H4 (cell line): ENCODE measurements at places on chromosomes 12 and 14.

GRCh38 chr14:87331991-87332390, 661.0 kb downstream of the GALC start:
- DNase-seq, result no peak

DNA sequence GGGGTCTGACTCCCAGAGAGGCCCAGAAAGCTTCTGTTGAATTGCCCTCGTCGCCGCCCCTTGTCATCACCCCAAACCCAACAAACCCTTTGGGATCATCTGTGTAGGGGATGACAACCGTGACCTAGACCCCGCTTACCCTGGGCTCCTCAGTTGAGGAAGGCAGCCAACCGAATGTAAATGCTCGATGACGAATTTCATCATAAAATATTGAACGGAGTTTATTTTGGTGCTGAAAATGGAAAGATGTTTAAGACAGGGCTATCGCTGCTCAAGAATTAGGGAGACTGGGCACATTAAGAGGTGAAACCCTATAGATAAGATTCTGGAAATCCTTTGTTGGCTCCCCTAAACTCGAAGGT, 512 bp downstream of the ACTR10 start:
- no peak for DNase-seq

DNA sequence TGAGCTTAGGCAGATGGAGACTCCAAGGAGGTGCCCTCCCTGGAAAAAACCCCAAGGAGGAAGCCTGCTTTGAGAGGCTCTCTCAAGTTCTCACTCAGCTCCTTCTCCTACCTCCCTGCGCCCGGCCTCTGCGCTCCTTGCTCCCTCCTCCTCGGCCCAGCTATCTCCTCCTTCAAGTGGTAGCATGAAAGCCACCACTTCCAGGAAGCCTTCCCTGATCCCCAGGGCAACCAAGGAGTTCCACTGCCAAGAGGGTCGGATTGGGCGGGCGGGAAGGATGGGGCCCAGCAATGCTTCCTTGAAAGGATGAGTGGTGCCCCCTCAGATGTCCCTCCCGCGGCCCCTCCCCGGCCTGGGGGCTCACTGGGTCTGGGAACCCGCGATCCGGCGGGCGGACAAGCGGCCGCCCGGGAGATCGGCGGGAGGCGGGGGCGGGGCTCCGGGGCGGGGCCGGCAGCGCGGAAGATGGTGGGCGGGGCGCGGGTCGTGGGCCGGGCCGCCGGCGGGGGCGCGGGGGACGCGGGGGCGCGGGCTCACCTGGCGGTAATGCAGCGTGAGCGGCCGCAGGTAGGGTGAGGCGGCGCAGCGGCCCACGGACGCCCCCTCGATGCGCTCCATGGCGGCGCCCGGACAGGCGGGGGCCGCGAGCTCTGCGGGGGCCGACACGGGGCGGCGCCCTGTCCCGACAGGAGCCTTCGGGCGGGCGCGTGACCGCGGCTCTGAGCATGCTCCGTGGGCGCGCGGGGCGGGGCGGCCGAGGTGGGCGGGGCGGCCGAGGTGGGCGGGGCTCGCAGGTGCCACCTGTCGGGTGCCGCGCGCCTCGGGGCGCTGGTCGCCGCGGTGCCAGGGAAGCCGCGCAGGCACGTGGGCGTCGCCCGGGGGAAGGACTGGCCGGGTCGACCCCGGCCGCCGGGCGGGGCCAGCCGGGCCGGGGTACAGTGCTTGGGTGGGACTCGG, at the start of gene NUDT14:
Gene NUDT14, minus strand, starts transcription at position 721 of the 957 bp plus-strand sequence. Its CDS starts 103 bp downstream, at position 618.
- peak; percentile 34 for DNase-seq

DNA sequence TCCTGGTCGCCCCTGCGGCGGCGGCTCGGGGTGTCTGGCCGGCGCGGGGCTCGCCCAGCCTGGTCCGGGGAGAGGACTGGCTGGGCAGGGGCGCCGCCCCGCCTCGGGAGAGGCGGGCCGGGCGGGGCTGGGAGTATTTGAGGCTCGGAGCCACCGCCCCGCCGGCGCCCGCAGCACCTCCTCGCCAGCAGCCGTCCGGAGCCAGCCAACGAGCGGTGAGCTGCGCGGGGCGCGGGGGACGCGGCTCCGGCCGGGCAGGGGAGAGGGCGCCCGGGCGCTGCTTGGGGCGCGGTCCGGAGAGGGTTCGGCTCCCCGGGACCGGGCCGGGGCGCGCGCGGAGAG, at the start of gene LGALS3:
Gene LGALS3, plus strand, starts transcription at position 167 of the 342 bp plus-strand sequence. CDS start 8,122 bp downstream, outside the sequence.
- DNase-seq, result no peak

DNA sequence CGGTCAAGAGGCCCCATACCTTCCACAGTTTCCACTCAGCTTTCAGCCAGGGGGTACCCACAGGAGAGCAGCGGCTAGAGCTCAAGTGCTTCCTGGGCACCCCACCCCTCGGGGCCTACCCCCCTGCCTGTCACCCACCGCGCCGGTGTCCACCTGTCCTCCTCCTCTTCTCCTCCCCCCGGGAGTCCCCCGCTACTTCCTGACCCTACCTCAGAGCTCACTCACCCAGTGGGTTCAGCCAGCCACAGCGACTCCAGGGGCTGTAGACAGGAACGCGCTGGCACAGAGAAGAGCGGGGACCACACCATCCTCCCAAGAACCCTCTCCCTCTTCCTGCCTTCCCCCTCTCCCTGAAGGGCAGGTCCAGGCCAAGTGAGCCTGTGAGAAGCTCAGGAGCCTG, 123.0 kb downstream of the ESRRB start:
- DNase-seq, result no peak
